ENCODE measurements at places on chromosomes 12 and 14.

DNA sequence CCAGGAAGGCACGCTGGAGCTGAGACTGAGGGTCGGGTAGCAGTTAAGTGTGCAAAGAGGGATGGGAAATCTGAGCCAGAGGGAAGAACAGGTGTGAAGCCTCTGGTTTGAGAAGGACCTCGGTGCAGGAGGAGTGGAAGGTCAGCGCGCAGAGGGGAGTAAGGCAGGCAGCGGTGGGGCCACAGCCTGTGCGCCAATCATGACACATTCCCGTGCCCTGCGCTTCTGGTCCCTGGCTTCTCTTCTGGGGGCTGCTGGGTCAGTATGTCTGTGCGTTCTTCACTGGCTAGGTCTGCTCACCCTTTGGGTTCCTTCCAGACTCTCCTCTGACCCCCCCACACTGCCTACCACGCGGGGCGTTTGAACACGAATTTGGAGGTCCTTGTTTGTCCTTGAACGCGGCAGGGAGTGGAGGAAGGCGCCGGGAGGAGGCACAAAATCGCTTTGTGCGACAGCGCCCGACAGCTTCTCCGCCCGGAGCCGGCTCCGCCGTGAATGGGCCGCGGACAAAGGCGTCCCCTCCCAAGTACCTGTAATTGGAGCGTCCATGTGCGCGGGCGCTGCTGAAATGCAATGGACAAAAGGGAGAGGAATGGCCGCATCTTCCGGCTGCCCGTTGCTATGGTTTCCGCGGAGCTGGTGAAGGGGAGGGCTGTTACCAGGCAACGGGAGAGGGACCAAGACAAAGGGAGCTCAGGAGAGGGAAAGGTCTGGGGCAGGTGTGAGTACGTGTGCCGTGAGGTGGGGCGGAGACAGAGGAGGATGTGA is 207.2 kb upstream of the SRRM4 start:
- H3K27ac ChIP-seq: no peak overlapping the region
- peaks cover 8% of the 10 kb centered on the region for H3K4me1 ChIP-seq
- H3K36me3 ChIP-seq: no peaks in the 10 kb centered on the region

DNA sequence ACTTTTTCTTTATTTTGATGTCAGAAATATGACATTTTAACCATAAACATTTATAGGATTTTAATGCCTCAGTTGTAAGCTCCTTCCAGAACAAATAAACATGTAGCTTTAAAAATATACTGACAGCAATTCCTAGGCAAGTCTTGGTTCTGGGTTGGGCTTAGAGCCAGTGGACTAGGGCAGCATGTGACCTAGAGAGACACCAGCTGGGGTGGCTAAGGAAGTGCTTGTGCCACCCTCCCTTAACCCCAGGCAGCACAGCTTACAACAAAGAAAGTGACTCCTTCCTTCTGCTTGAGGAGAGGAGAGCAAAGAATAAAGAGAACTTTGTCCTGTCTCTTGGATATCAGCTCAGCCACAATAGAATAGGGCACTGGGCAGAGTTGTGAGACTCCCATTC is 61.6 kb upstream of the KTN1 start:
- no peak overlapping the region for H3K4me3 ChIP-seq
- H3K4me1 ChIP-seq: no peaks in the 10 kb centered on the region
- H3K36me3 ChIP-seq: no peaks in the 10 kb centered on the region
- DNase-seq: no peak

DNA sequence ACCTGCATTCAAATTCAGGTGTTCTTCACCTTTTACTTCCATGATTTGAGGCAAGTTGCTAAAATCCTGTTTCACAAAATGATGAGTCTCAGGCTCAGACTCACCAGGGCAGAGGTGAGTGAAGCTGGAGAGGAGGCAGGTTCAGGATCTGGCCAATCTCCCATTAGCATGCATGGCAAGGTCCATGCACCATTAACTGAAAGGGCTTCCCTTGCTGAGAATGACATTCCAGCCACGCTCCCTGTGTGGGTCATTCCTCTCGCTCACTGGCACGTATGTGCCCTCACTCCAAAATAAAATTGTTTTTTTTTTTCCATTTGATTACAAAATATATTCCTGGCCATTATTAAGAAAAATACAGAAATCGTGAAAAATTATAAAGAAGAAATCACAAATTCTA is 257.6 kb downstream of the C12orf75 start:
- H3K4me3 ChIP-seq: no peak overlapping the region
- no peaks in the 10 kb centered on the region for H3K27me3 ChIP-seq
- DNase-seq: no peak
- H3K36me3 ChIP-seq: no peaks in the 10 kb centered on the region
- no peaks in the 10 kb centered on the region for H3K4me1 ChIP-seq

DNA sequence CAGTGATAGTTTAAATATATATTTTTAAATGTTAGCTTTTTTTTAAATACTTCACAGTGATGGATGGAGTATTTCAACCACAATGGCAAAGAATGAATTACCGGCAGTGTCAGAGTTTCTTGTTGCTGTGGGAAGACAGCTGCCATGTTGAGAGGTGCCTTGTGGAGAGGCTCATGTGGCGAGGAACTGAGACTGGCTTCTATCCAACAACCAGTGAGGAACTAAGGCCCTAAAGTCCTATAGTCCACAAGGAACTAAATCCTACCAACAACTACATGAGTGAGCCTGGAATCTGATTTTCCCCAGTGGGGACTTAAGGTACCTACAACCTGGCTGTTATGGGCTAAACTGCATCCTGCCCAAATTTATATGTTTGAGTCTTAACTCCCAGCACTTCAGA is 220.2 kb upstream of the PLEKHG7 start:
- no peak for DNase-seq
- H3K36me3 ChIP-seq: no peaks in the 10 kb centered on the region
- H3K4me3 ChIP-seq: no peak overlapping the region
- H3K27me3 ChIP-seq: no peaks in the 10 kb centered on the region

- H3K36me3 ChIP-seq: no peaks in the 10 kb centered on the region
- no peak for DNase-seq
- H3K27me3 ChIP-seq: no peaks in the 10 kb centered on the region
- H3K4me3 ChIP-seq: no peak overlapping the region
- no peaks in the 10 kb centered on the region for H3K4me1 ChIP-seq
These were observed 338.0 kb upstream of the FLRT2 start for GRCh38 chr14:85191986-85192385.

Data from iPS DF 6.9 (cell line).